ENCODE measurements at places on chromosomes 4 and X.
A peak's percentile ranks its signal among the peaks of the same experiment; 100 is the strongest.

DNA sequence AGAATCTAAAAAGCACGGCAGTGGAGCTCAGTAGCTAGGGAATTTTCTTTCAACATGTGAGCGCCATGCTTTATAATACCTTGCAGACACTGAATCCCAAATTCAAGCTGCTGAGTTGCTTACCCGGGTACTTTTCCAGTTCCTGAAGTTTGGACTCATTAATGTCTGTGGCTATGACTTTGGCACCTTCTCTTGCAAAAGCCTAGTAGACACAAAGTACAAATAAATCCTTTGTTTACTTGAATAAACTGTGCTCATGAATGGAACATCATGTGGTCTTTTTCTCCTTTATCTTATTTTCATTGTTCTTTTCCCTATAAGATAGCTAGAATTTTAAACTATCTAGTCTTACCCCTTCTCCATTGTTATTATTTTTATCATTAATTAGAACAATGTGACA is 4.6 kb downstream of the BDH2 start:
- no peak for DNase-seq

DNA sequence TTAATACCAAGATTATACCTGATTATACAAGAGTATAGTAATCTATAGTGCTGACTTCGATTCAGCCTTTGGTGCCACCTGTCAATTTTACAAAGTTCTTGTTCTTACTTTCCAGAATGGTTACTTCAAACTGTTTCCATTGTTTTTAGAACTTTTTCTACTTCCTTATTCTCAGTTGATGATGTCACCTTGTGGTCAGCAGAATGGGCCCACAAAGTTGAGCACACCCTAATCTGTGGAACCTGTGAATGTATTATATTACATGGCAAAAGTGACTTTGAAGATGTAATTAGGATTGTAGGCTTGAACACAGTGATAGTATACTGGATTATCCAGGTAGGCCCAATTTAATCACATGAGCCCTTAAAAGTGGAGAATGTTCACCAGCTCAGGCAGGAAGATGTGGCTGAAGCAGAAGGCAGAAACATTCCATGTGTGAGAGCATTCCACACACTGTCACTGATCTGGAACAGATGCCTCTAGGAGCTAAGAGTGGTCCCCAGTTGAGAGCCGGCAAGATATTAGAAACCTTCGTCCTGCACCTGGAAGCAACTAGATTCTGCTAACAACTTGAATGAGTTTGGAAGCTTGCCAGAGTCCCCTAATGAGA is 6.3 kb upstream of the SGMS2 start:
- DNase-seq: no peak

DNA sequence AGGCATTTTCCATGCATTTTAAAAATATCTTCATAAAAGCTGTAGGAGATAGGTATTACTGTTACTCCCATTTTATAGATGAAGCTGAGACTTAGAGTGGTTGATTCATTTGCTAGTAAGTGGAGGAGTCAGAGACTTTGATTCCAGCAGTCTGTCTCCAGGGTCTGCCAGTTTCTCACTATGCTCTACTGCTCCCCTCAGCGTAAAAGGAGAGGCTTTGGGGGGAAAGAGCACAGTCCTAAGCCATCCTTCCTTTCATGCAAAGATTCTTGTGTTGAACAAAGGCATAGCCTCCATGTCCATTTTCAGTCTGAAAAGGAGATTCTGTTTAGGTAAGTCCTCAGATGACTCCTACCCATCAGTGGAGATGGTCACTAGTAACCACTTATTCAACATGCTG is 117.7 kb upstream of the TMEM150C start:
- DNase-seq: no peak

GRCh38 chr4:114417214-114417613 is 181.4 kb upstream of the UGT8 start:
- no peak for DNase-seq

DNA sequence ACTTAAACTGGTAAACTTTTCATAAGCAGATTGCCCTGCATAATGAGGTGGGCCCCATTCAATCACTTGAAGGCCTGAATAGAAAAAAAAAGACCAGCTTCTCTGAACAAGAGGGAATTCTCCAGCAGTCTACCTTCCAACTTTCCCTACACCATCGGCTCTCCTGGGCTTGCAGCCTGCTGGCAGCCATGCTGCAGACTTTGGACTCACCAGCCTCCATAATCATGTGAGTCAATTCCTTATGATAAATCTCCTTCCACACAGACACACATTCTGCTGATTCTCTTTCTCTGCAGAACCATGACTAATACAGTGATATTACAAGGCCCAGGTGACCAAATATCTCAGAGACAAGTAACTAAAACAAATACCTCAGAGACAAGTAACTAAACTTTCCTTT is 113.8 kb upstream of the WDR17 start:
- DNase-seq: no peak

DNA sequence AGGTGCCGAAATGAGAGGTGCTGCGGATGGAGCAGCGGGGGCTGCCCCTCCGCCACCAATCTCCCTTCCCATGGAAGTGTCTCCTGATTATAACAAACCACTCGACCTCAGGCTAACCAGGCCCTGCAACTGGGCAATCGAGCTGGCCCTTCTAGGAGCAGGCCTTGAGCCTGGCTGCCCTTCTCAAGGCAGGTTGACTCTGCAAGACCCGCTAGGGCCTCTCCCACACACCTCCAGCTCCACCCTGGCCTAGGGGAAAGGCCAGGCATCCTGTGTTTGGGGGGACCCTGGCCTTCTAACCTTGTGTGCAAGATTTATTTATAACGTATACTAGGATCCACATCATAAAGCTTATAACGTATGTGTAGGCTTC is 3.7 kb upstream of the BCOR start:
- no peak for DNase-seq

- DNase-seq: no peak
Measured at GRCh38 chrX:138775517-138775916, 64.0 kb upstream of the FGF13 start.

- no peak for DNase-seq
Measured at GRCh38 chrX:16869393-16870094, 618 bp downstream of the RBBP7 start.

- peak; percentile 97 for DNase-seq
Measured at GRCh38 chr4:54228056-54228527, 1.0 kb upstream of the PDGFRA start.

- no peak for DNase-seq
Measured at GRCh38 chrX:39945709-39946108, 152.0 kb downstream of the BCOR start.

DNA sequence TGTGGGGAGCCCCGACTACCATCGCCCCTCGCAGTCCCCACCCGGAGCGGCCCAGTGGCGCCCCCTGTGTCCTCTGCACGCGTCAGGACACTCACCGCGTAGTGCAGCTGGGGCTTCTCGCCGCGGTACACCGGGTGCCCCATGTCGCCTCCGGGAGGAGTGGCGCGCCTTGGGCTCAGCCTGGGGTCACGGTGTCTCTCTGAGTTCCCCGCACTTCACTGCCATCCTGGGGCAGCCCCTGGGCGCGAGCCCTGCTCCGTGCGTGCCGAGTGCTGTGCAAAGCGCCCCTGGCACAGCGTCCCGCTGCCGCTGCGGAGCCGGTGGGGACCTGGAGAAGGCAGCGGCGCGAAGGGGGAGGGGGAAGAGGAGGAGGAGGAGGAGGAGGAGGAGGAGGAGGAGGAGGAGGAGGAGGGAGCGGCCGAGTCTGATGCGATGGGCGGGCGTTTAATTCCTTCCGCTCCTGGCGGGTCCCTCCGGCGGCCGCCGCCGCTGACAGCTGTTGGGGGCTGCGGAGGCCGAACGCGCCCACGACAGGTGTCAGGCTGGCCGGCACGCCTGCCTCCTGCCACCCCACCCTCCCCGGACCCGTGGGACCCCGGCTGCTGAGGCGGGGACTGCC is 134.3 kb downstream of the AMELX start:
- no peak for DNase-seq

GRCh38 chrX:151697522-151697921 is 2.3 kb downstream of the PRRG3 start:
- no peak for DNase-seq

DNA sequence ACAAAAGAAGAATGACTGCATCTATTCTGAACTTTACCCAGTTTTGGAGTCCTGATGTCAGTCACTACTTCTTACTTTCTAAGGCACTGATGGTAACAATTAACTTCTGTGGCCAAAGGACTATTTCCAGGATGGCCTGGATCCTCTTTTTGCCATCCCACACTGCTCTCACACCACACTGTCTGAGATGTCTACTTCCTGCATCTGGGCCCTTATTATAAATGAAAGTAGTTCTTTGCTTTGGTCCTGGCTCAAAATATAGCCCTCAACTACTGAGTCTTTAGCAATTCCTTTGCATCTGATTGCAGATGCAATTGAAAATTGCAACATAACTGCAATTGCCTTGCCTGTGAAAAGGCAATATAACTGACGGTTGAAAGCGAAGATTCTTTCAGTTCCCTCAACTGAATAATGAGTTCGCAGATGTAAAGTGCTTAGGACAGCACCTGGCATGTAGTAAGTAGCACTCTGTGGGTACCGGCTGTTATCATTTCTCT is 44.2 kb downstream of the COQ2 start:
- no peak for DNase-seq

GRCh38 chrX:10119399-10119990 is 37.3 kb upstream of the CLCN4 start:
- DNase-seq: peak; percentile 36

DNA sequence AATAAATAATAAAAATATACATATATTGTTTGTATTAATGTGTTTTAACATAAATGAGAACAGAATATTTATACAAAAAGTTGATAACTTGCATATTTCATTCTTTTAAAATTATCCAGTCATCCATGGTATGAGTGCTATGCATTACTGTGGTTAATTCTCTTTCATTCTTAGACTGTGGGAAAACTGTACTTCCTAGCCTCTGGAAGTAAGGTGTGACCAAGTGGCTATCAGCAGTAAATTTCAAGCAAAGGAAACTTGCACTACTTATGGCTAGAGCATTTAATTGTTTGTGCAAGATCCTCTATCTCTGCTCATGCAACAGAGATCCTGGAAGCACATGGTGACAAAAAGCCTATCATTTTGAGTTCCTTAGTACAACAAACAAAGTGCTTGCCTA is 1054.5 kb upstream of the PABPC4L start:
- DNase-seq: no peak

DNA sequence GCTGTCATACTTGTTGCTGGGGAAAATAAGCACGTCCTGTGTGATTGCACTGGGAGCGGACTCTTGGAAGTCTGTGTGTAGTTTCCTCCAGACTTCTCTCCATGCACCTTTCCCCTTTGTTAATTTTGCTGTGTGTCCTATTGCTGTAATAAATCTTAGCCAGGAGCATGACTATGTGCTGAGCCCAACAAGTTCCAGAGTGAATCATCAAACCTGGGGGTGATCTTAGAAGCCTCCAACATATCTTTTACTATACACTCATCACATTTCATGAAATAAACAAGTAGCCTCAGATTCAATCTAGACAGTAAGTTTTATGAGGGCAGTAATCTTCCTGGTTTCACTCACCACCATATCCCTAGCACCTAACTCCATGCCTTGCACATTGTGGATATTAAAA is 43.3 kb upstream of the FGF13 start:
- no peak for DNase-seq

DNA sequence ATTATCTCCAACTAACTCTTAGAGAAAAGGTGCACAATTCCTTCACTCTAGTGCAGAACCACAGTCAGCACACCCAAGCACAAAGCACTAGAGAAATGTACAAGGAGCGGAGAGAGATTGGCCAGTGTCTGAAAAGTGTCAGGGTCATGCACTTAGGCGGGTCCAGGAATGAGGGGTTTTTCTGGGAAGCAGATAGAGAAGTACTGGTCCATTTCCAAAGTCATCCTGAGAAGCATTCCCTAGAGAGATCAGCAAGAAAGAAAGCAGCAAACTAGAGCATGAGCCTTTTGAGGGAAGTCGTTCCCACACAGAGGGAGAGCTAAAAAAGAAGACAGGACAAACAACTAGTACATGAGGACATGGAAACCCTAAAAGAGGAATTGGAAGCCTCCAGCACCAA is 168.1 kb upstream of the MAP3K15 start:
- no peak for DNase-seq

DNA sequence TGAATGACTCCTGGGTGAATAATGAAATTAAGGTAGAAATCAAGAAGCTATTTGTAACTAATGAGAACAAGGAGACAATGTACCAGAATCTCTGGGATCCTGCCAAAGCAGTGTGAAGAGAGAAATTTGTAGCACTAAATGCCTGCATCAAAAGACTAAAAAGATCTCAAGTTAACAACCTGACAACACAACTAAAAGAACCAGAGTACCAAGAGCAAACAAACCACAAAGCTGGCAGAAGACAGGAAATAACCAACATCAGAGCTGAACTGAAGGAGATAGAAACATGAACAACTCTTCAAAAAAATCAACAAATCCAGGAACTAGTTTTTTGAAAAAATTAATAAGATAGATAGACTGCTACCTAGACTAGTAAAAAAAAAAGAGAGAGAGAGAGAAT is 8.4 kb downstream of the CFAP299 start:
- no peak for DNase-seq

DNA sequence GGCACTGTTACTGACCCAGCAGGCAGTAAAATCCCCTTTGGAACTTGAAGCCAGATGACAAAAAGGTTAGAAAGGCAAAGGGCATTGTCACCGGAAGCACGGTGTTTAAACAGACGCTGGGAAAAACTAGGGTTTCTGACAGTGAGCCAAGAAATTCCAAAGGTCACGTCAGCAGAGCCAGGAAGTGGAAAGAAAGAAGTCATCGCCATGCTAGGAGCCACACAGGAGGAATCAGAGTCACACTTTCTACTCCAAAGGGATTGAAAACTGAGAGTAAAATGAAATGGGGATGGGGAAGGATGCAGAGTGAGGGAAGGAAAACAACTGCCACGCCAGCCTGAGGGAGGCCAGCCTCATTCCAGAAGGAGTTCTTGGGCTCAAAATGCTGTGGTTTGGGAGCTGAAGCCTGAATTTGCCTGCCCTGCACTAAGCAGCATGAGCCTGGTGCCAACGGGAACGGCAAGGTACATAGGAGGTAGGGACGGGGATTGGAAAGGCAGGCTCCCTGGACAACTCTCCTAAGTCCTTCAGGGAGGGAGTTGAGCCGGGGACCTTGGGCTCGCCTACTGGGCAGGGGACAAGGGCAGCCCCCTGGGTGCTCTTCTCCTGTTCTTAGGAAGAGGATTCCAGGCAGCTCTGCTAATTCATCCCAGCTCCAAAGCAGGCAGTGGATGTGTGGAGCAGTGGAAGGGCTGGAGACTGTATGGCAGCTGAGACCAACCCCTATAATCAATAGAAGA is 66.8 kb downstream of the SOWAHB start:
- DNase-seq: peak; percentile 15

DNA sequence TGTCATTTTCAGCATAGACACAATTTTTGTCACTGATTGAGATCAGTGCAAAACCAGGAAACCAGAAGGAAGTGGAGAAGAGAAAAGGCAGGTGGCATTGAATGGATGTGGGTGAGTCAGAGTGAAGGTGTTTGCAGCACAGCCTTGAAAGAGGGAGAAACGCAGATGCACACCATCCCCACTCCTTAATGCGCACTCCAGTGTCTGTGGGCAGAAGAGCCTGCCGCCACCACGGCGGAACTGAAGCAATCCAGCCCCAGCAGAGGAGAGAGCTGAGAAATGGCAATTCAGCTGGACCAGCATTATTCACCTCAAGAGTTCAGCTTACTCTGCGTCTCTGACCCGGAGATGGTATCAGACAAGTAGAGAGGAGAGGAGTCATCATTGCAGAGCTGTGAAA is 393.1 kb upstream of the FRG1 start:
- DNase-seq: no peak

- DNase-seq: no peak
Measured at GRCh38 chr4:95181243-95181995, 367.4 kb downstream of the UNC5C start.

GRCh38 chr4:7867701-7868435 is 71.8 kb downstream of the AFAP1 start:
- no peak for DNase-seq

- DNase-seq: no peak
Measured at GRCh38 chr4:53189011-53189410, 176.8 kb downstream of the SCFD2 start.

GRCh38 chr4:170398218-170398617 is 308.5 kb upstream of the AADAT start:
- DNase-seq: no peak
